ENCODE measurements at places on chromosomes 6 and 20.

GRCh38 chr6:34773916-34774315, 16.6 kb downstream of the SNRPC start:
- no peak for DNase-seq

- no peak for DNase-seq
Observed at GRCh38 chr20:40978761-40979160, 49.9 kb upstream of the TOP1 start.

- no peak for DNase-seq
Observed at GRCh38 chr6:87683890-87684289, 18.1 kb downstream of the AKIRIN2 start.

DNA sequence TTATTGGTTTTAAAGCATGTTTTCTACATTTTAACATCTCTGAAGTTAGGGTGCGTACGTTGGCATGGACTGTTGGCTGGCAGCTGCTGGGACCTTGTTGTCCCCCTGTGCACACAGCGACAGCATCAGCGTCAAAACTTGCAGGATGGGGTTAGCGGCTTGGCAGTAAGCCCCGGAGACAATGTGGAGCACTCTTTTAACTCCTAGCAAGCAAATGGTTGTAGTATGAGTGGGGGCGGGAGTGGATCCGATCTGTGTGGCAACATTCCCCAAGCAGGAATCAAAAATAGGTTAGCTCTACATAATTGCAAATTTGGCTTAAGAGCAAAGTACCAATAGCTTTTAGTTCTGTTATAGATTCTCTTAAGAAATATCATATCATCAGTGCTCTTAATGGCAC, 70.1 kb downstream of the NRN1 start:
- no peak for DNase-seq

DNA sequence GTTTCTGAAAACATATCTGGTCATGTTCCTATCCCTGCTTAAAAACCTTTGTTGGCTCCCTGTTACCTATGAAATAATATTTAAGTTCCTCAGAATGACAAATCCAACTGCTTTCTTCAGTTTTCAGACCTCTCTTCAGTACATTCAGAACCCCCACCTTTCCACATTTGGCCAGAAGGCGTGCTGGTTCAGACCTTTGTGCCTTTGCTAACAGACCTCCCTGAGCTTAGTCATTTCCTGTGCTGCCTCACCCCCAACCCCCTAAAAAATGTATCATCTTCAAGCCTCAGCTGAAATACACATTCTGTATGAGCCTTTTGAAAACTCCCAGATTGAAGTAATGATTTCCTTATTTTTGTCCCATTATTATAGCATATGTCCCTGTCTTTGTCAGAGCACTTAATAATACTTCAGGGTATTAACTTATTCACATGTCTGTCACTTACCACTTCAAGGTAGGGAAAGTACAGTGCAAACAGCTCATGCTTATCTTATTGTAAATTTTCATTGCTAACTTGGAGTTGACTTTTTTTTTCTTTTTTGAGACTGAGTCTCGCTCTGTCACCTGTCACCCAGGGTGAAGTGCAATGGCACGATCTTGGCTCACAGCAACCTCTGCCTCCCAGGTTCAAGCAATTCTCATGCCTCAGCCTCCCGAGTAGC, 19.7 kb downstream of the FAM217A start:
- no peak for DNase-seq

GRCh38 chr6:162442687-162443086, 284.9 kb downstream of the PRKN start:
- no peak for DNase-seq

DNA sequence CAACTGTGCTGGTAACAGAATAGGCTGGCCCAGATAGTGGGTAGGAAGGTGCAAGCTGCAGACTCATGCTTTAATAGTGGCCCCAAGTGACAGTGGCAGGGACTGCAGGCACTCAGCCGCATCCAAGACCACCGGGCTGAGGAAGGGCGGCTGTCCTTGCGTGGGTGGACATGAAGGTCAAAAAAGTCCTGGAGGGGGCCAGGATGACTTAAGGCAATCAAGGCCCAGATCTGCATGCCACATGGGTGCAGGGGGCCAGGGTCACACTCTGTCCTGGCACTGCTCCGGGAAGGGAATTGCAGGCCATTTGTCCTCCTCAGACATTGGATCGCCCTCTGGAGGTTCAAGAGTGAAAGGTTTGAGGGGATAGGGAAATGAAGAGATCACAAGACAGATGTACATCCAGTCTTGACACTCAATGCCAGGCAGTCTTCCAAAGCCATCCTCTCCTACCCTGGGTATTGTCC, 10.4 kb upstream of the VNN2 start:
- DNase-seq = no peak

DNA sequence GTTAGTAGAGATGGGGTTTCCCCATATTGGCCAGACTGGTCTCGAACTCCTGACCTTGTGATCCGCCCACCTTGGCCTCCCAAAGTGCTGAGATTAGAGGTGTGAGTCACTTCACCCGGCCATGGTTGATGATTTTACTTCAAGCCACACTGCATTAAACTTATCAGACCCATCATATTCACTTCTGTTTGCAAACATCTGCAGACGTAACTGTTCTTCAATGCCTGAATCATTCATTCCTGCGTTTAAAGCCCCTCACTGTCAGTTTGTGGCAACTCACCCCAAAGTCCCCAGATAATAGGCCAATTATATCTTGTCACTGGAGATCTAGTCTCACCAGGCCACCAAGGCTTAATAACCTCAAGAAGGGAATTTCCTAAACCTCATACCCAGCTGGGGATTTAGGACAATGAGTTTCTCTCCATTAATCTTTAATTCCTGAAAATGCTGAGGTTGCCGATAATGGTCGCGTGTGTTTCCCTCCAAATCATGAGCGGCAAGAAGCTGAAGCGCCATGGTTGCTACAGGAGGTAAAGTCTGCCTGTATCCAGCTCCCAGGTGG, 229.6 kb downstream of the LY86 start:
- no peak for DNase-seq

DNA sequence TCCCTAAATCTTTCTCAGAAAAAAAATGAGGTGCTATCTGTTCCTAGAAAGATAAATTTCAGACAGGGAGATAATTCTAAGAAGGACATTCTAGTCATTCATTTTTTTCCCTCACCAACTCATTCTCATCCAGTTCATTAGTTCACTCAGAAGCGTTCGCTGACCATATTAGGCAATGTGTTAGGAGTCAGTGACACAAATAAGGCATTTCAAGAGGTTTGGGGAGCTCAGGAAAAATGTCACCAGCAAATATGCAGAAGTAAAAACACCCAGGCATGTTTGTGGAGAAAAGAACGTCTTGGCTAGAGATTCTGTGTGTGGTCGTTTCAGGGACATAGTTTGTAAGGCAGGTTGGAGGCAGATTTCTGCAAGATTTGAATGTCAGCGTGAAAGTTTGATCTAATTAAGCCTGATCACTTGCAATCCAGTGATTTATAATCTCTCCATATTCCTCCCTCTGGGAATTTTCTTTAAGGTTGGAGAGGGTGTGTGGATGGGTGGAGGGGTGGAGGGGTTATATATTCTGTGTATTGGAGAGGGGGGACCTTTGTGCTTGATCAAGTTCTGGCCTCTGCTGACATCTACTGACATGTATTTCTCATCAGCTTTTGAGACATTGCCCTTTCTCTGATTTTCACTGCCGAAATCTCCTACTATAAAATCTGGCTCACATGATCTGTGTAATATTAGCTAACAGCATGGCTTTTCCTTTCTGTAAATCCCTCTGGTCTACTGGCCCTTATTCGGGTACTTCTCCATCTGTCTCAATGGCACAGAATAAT, 3.6 kb downstream of the MYCT1 start:
- no peak for DNase-seq

DNA sequence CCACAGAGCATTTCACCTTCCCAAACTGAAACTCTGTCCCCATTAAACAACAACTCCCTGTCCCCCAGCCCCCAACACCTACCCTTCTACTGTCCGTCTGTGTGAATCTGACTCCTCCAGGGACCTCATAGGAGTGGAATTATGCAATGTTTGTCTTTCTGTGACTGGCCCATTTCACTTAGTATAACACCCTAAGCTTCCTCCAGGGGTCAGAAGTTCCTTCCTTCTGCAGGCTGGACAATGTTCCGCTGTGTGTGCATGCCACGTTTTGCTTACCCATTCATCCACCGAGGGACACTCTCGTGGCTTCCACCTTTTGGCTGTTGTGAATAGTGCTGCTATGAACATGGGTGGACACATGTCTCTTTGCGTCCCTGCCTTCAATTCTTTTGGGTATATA, 37.6 kb upstream of the MPC1 start:
- DNase-seq = no peak

DNA sequence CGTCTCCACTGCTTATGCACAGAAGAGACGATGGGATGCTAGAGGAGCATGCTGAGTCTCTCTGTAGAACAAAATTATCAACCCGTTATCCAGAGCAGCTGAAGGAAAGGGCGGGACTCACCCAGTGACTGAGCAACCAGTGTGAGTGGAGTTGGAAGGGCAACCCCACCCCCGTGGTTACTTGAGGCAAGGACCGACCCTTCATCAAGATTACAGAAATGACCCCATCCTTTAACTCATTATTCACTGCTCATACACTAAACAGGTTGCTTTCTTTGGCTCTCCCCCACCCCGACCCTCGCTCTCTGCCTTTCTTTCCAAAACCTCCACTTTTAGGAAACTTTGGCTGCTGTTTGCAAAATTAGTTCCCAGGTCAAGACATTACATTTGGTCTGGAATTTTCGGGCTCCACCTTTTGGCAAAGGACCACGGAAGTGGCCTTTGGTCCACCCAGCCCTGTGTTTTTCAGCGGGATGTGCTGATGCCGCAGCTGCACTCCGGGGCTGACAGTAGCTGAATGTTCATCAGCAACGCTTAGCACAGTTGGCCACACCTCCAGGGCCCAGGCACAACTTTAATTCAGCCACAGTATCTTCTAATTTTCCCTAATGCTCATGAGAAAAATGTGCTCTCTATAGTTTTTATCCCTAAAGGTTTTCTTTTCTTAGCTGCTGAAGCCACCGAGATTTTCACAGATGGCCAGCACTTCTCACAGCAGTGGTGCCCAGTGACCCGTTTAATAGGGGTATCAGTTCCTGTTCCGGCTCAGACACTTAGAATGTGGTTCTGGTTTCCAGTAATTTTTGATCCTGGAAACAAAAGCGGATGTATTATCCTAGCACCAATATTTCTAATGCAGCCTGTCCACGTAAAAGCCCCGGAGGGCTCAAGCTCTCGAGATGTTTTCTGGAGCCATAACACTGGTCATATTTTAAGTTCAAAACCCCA, 103.6 kb upstream of the NXT1 start:
- no peak for DNase-seq

DNA sequence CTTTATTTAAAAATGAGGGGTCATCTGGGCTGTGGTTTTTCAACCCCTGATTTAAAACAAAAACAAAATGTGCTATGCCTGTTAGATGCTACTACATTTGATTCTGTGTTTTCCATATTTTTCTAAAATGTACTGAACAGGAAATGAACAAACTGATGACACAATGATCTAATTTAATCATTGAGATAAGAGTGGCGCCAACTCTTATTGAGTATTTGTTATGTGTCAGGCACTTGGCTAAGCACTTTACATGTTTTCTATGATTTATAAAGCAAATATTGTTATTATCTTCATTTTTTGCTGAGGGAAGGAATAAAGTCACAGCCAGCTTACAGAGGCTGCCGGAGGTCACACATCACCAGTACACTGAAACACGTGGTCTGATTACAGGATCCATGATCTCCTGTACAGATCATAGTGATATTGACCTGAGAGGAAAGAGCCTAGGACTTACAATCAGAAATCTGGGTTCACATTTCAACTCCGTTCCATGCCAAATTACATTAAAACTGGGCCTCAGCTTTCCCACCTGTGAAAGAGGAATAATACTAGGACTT, 166.7 kb downstream of the ESR1 start:
- DNase-seq = no peak

DNA sequence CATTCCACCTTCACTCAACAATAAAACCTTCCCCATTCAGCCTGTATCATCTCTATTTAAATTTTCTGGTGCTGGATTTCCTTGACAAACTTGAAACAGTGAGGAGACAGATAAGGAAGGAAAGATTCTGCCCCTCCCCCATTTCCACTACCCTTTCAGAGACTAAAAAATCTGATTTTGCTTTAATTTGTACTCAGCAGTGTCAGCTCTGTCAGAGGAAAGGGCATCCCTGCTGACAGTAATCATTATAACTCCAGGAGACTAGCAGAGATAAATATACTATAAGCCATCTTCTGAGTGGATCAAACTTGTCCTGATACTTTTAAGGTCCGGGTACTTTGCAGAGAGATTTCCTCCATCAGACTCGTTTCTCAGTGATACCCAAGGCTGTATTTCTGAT, 155.6 kb downstream of the SAMD5 start:
- DNase-seq = no peak

- DNase-seq = no peak
Observed at GRCh38 chr20:35040646-35041045, 52.0 kb downstream of the TRPC4AP start.

- no peak for DNase-seq
Observed at GRCh38 chr6:121274666-121275295, 59.5 kb downstream of the TBC1D32 start.

GRCh38 chr20:36319356-36320260, 13.5 kb downstream of the DLGAP4 start:
- no peak for DNase-seq

GRCh38 chr6:151442371-151442770, 9.6 kb downstream of the RMND1 start:
- DNase-seq = no peak

DNA sequence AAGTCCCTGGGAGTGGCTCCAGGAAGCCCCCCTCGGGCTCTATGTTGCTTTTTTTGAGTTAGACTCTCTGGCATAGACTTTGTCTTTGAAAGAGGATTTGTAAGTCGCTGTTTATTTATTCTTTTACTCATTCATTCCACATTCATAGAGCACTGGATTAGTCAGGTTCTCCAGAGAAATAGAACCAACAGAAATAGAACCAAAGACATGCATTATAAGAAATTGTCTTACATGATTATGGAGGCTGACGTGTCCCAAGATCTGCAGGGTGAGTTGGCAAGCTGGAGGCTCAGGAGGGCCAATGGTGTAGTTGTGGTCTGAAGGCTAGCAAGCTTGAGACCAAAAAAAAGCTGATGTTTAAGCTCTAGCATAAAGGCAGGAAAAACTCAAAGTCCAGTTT, 98.3 kb upstream of the CHD6 start:
- DNase-seq = no peak

DNA sequence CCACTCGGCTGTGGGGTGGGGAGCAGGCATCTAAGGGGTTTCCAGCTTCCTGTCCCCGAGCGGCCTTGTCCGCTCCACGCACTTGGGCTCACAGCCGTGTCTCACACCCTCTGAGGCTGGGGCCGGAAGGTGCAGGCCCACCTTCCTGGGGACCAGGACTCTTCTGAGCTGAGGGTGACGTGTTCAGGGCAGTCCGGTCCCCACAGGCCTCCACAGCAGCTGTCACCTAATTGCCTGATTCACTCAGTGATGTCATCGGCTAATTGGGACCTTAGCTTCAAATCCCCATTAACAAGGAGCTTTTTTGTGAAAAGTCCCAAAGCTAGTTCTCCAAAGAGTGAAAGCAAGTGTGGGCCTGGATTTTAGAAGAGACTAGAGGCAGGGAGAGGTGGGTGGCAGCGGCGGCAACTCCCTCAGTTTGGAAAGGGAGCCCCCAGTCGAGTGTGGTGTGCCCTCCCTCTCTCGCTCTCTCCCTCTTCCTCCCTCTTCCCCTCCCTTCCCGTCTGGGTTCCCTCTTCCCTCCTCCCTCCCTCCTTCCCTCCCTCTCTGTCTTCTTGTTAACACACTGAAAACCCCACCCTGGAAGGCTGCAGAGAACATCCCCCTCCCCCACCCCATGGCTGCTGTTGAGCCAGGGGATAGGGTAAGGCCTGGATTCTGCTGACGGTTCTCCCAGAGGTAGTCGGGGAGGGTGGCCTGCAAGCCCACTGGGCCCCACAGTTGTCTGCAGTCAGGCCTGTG, 39.0 kb downstream of the MYT1 start:
- no peak for DNase-seq

GRCh38 chr6:157424491-157425020, 43.6 kb downstream of the ZDHHC14 start:
- no peak for DNase-seq

Data from GM12892 (cell line).